Effector CD8-positive, alpha-beta T cell (primary cell): ENCODE measurements at places on chromosomes 5 and 9.

- no peak for DNase-seq
Observed at GRCh38 chr9:78563269-78563668, 266.3 kb downstream of the PSAT1 start.

- DNase-seq, result no peak
Observed at GRCh38 chr5:41240985-41241384, 27.7 kb upstream of the C6 start.

GRCh38 chr5:129362456-129362855, 97.6 kb upstream of the ADAMTS19 start:
- no peak for DNase-seq

DNA sequence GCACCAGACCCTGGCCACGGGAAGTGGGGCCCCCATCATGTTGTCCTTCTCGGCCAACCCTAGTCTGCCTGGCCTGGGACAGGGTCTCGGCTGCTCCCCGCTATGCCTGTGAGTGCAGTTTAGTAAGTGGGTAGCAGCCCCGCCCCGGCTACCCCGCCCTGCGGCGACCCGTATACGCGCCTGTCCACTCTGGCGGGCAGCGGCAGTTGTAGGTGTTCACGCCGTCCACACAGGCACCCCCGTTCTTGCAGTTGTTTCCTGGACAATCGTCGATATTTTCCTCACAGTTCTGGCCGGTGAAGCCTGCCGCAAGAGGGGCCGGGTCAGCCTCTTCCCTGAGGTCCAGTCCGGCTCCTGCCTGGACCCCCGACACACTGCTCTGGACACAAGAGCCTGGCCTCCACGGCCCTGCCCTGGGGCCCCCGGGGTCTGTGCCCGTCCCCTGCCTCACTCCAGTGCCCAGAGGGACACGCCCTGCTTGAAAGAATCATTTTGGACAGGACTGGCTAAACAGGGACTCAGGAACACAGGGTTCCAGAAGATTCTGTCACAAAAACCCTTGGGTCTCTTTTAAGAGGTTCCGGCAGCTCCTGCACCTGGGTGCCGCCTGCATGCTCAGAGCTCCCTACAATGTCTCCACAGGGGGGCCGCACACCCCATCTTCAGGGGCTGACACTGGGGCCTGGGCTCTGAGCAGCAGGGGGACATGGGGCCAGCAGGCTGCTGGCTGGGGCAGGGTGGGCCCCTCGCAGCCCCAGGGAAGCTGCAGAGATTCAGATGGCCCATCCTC, 26.4 kb downstream of the NOTCH1 start:
- no peak for DNase-seq

- no peak for DNase-seq
Observed at GRCh38 chr9:132001567-132001966, 78.1 kb downstream of the MED27 start.

GRCh38 chr5:74017112-74017511, 391.1 kb downstream of the ARHGEF28 start:
- DNase-seq, result no peak

DNA sequence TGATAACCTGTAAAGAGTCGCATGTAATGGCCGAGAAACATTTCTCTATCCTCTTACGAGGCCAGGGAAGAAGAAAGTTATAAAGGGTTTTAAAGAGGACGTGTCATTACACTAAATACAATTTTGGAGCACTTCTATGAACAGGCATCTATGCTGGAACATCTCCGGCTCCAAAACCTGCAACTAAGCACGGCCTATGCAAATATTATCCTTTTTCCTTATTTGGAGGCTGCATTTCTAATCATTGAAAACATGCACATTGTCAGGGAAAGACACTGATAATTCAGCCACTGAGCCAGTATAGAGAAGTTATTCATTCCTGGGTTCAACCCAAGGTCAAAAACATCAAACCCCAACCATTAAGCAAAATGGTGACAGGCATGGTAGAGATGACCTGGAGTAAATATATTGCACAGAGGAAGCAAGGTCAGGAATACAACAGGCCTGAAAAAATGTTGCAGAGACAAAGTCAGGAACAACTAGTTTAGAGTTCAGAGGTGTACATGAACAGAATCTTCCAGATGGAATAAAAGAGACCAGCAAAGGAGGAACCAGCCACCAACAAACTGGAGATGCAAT, 674.1 kb downstream of the NR2F1-AS1 start:
- DNase-seq, result no peak

DNA sequence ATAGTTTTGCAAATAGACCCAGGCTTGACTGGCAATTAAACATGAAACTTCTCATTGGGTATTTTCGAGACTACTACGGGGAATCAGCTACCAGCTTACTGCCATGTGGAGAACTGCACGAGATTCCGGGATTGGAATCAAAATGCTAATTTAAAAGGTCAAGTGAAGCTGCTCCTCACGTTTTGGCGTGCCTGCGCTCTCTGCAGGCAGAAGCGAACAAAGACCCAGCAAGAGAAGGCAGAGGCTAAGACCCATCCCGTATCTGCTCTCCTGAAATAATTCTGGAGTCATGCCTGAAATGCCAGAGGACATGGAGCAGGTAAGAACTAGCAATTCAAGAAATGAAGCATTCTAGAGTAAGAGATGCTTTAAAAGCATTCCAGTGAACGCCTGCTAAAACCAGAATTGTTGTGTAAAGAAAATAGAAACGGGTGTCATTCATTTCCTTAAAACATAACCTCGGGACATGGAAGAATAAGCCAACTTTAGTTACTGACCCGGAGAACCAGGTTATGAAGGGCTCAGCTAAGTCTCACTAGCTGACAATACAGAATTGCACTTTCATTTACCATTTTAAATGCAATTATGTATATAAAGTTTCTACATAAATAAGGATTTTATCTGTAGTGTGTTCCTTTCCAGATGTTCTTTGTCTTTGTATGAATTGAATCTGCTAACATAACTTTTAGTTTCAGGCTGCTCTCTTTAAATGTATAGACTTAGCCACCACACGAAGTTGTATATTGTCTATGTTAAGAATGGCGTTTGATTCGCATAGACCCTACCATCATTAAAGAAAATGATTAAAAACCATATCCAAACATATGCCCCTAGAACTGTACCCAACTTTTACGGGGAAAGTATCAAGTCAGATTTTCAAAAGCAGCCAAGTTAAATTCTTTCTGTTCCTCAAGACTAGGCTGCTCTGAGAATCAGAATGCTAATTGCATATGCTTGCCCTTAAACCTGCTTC, 2.0 kb upstream of the MAT2B start:
- DNase-seq, result no peak

- DNase-seq, result no peak
Observed at GRCh38 chr5:44935262-44935661, 126.5 kb downstream of the MRPS30 start.

GRCh38 chr9:36316611-36317317, 58.5 kb upstream of the GNE start:
- DNase-seq, result no peak

DNA sequence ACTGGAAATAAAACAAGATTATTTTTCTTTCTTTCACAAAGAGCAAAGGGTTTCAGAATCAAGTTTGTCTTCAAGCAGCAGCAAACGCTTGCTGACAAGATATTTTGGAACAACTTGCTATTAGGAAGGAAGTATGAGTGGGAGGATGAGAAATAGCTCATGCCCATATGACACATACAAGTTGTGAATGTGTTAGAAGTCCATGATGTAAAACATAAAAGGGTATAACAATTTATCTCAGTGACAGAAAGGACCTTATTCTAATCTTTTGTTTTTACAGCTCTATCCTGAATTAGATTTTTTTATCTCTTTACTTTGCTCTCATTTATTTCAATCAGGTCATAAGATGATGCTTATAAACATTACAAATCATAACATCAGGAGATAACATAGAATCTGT, 516.6 kb upstream of the MEF2C start:
- DNase-seq, result no peak

DNA sequence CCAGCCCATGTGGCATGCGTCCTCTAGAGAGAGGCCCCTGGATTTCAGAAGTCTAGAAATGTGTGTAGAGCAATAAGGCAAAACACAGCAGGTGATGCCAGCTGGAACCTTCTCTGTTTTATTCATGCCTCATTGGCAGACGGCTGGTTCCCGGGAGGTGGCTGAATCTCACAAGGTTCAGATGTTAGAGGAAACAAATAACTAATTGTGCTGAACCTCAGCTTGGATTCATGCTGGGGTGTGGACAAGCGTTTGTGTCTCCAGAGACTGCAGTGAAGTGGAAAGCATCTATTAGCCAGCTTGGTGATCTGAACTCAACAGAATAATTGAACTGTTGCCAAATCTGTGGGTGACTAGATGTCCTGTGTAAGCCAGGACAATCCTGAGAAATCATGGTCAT, 131.1 kb upstream of the NR4A3 start:
- no peak for DNase-seq
